ENCODE measurements at places on chromosomes 12 and 14.

DNA sequence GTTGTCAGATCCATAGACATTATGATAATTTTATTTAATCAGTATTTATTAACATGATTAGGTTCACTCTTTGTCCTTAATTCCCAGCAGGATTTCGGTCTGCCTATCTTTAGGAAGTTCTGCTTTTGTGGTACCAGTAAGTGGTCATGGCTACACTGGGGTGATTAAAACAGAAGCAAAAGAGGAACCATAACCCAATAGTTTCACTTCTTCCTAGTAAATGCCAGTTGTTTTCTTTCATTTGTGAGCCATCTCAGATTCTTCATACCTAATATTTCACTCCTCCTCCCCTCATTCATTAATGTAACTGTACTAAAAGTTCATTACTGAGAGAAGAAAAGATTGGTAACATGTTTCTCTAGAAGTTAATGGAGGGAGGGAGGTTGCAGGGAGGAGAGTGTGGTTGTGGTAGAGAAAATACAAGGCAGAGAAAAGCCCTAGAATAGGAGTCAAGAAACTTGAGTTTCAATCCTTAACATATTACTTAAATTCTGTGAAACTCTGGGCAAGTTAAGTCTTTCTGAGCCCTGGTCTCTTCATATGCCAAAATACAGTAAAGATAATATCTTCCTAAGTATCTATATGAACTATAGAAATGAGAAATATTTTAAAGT lies 101.2 kb downstream of the PEBP1 start:
- no peaks in the 10 kb centered on the region for H3K36me3 ChIP-seq
- no peaks in the 10 kb centered on the region for H3K27me3 ChIP-seq
- no peak overlapping the region for H3K4me3 ChIP-seq
- no peak for DNase-seq

- H3K27ac ChIP-seq = no peak overlapping the region
- no peaks in the 10 kb centered on the region for H3K36me3 ChIP-seq
- no peak for DNase-seq
- H3K27me3 ChIP-seq = no peaks in the 10 kb centered on the region
Measured at GRCh38 chr12:53516758-53517455, 9.6 kb upstream of the NPFF start.

DNA sequence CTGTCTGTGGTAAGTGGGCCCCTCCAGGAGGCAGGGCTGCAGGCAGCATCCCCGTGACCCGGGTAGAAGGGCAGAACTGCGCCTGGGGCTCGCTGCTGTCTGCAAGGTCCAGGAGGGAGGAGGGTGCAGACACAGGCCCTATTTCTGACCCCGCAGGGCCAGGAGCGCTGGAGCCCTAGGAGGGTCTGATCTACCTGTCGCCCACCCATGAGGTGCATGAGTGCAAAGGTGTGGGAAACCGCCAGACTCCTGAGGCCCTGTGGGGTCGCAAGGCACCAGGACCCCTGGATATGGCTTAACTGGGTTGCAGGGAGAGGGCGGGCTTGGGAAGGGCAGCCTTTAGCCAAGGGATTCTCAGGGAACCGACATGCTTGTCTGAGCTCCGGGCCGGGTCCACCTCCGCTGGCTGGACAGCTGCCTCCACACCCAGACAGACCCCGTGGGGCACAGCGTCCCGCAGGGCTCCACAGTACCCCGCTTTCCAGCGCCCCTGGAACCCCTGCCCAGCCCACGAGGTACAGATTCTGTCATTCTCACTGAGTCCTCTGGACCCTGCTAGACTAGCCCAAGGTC lies 72.9 kb upstream of the TSPAN11 start:
- H3K4me3 ChIP-seq = no peak overlapping the region
- no peaks in the 10 kb centered on the region for H3K36me3 ChIP-seq
- DNase-seq = no peak
- no peaks in the 10 kb centered on the region for H3K4me1 ChIP-seq
- H3K27ac ChIP-seq = no peak overlapping the region

GRCh38 chr14:100617410-100618317 lies 30.4 kb upstream of the BEGAIN start:
- no peaks in the 10 kb centered on the region for H3K4me1 ChIP-seq
- DNase-seq = no peak
- H3K27ac ChIP-seq = no peak overlapping the region
- H3K4me3 ChIP-seq = no peak overlapping the region
- H3K36me3 ChIP-seq = no peaks in the 10 kb centered on the region

GRCh38 chr12:90682398-90682797 lies 272.6 kb downstream of the CCER1 start:
- H3K4me3 ChIP-seq = no peak overlapping the region
- no peaks in the 10 kb centered on the region for H3K36me3 ChIP-seq
- no peak overlapping the region for H3K27ac ChIP-seq
- no peaks in the 10 kb centered on the region for H3K27me3 ChIP-seq
- no peaks in the 10 kb centered on the region for H3K4me1 ChIP-seq
- no peak for DNase-seq

DNA sequence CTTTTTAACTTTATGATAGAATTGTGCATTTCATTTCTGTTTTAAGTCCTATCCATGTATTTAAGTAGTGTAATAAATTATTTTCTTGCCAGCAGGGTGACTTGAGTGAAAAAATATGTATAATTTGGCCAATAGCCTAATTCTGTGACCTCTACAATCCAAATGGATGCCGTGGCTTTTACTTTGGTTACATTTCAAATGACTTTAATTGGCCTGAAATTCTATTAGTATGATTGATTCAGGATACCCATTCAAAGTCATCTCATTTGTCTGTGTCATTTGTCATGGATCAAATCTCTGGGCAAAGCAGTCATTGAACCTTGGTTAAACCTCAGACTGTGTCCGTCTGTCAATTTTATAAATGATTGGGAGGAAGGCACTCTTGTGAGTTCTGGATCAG lies 29.6 kb downstream of the CRADD start:
- peaks cover 3% of the 10 kb centered on the region for H3K4me1 ChIP-seq
- no peak for DNase-seq
- no peaks in the 10 kb centered on the region for H3K27me3 ChIP-seq

DNA sequence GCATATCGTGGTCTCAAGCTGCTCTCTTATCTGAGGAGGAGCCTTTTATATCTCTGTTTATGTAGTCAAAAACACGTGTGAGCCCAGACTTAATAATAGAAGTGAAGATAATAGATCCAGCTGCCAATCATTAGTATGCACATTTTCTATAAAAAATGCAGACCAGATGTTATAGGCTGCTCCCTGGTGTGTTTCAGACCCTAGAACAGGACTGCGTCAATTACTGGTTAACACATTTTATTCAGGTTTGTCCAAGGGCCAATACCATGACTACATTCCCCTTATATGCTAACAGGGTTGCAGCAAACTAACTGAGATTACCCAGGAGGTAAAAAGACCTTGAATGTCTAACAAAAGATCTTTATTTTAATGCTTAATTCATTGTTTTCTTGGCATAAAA lies 98.5 kb upstream of the NEDD1 start:
- H3K27me3 ChIP-seq = no peaks in the 10 kb centered on the region
- H3K4me1 ChIP-seq = no peaks in the 10 kb centered on the region
- no peak overlapping the region for H3K27ac ChIP-seq
- DNase-seq = no peak
- no peak overlapping the region for H3K4me3 ChIP-seq

GRCh38 chr14:80658733-80659132 lies 282.8 kb downstream of the CEP128 start:
- H3K36me3 ChIP-seq = no peaks in the 10 kb centered on the region
- no peaks in the 10 kb centered on the region for H3K4me1 ChIP-seq
- no peak for DNase-seq
- H3K27me3 ChIP-seq = no peaks in the 10 kb centered on the region
- no peak overlapping the region for H3K4me3 ChIP-seq
- no peak overlapping the region for H3K27ac ChIP-seq

GRCh38 chr12:49288412-49288853 lies 6.5 kb upstream of the PRPH start:
- no peak overlapping the region for H3K27ac ChIP-seq
- no peaks in the 10 kb centered on the region for H3K4me1 ChIP-seq

GRCh38 chr14:105737504-105738246 lies 211.3 kb downstream of the TMEM121 start:
- no peak overlapping the region for H3K4me3 ChIP-seq
- H3K27me3 ChIP-seq = no peaks in the 10 kb centered on the region
- H3K4me1 ChIP-seq = no peaks in the 10 kb centered on the region
- no peak overlapping the region for H3K27ac ChIP-seq

DNA sequence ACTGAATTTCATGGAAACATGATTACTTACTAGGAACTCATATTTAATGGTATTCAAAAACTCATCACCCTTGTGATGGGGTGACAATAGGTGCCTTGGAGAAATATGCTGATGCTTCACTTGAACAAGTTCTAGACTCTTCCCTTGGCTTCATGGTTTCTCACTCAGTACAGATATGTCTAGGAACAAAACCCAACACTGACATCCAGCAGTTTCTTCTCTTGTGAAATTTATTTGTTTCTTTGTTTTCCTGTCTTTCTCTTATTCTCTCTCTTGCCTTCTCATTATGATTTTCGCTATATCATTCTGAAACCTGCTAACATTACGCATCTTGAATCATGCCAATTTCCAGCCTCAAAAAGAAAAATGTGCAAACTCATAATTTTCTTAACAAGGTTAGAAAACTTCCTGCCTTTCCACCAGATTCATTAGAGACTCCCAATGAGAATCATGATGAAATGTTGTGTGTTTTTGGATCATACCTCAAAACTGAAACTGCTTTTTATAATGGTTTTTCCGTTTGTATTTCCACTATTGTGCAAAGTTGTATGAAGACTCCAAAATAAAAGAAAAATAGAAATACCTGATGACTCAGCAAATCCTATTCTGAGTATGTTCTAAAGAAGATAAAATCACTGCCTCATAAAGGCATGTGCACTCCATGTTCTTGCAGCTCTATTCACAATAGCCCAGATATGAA lies 1021.5 kb downstream of the TMEM121 start:
- no peak overlapping the region for H3K4me3 ChIP-seq
- H3K4me1 ChIP-seq = no peaks in the 10 kb centered on the region
- no peak overlapping the region for H3K27ac ChIP-seq
- DNase-seq = no peak

- H3K36me3 ChIP-seq = no peaks in the 10 kb centered on the region
- H3K4me1 ChIP-seq = no peaks in the 10 kb centered on the region
- H3K4me3 ChIP-seq = no peak overlapping the region
- no peak overlapping the region for H3K27ac ChIP-seq
Measured at GRCh38 chr14:40188006-40188405, 755.8 kb upstream of the FBXO33 start.

- no peak for DNase-seq
- H3K4me1 ChIP-seq = no peaks in the 10 kb centered on the region
- no peaks in the 10 kb centered on the region for H3K36me3 ChIP-seq
- H3K4me3 ChIP-seq = no peak overlapping the region
- H3K27ac ChIP-seq = no peak overlapping the region
Measured at GRCh38 chr12:127774828-127775227, 492.1 kb upstream of the TMEM132C start.

DNA sequence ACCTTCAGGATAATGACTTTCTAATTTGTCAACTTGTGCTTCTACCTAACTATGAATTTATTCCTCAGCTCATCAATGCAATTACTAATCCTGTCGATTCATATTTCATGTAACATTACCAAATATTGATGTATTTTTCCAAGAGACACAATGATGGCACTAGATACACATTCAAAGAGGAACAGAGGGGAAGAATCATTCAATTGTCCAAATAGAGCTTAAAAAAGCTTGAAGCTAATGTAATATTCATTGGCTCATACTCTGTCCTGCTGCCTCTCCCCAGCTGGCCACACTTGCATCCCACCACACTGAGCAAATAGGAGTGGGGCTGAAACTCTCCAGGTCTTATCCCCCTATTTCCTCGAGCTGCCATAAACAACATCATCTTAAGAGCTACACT lies 9.3 kb downstream of the TESPA1 start:
- H3K4me1 ChIP-seq = no peaks in the 10 kb centered on the region
- H3K4me3 ChIP-seq = no peak overlapping the region
- no peaks in the 10 kb centered on the region for H3K27me3 ChIP-seq

DNA sequence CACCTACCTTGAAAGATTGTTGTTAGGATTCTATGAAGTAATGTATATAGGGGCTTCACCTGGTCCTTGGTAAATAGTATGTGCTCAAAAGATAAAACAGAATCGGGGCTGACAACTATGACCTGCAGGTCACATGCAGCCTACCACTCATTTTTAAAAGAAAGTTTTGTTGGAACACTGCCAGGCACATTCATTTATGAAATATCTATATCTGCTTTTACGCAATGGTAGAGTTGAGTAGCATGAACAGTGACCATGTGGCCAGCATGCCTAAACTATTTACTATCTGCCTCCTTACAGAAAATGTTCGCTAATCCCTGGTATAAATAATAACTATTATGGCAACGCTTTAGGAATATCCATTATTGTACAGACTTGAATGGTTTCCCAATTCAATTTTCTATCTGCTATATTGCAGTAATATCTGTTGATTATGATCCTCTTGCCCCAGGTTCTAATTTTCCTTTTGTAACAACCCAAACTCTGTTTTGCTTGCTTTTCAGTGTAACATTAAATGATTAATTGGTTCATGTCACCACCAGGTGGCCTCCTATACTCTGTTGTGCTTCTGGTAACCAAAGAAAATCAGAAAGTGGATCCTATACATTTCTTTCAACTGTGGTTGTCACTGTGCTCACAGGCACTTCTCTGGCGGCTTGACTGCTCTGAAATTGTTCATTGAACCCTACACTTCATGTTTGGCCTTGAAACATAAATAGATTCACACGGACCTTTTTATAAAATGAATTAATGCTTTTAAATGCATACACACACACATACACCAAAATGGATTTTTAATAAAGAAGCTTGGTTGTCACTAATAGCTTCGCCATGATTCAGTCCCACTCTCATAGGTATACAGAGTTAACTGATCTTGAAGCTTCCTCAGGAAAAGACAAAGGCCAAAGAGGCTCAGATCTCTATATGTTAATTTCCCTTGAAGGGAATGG lies 227.7 kb upstream of the NPAS3 start:
- no peak overlapping the region for H3K4me3 ChIP-seq
- H3K27ac ChIP-seq = no peak overlapping the region

GRCh38 chr12:130603396-130603965 lies 112.6 kb downstream of the RIMBP2 start:
- DNase-seq = no peak
- H3K4me1 ChIP-seq = no peaks in the 10 kb centered on the region
- no peak overlapping the region for H3K4me3 ChIP-seq

GRCh38 chr12:48889679-48890078 lies 24.0 kb upstream of the RND1 start:
- DNase-seq = no peak
- no peak overlapping the region for H3K27ac ChIP-seq
- no peaks in the 10 kb centered on the region for H3K27me3 ChIP-seq
- H3K4me3 ChIP-seq = no peak overlapping the region
